ENCODE measurements at places on chromosomes 1 and 21.

- DNase-seq, result no peak
These were observed 1.2 kb upstream of the DENND1B start for GRCh38 chr1:197776351-197777105.

- DNase-seq, result no peak
These were observed 109.8 kb downstream of the PATJ start for GRCh38 chr1:61851849-61852669.

DNA sequence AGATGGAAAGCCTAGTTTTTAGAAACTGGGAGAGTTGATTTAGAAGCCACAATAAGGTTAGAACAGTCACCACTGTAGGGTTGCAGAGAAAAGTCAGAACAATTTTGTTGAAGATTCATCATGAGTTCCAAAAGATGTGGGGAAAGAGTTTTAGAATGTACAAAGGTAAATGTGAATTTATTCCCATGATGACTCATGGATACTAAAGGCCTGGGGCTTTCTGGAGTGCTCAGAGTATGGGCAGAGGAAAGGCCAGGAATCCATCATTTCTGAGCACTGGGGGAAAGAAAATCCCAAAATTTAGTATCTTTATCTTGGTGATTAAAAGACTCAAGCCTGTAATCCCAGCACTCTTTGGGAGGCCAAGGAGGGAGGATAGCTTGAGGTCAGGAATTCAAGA lies 17.8 kb downstream of the YBX1 start:
- no peak for DNase-seq

GRCh38 chr1:106921186-106921585 lies 135.3 kb upstream of the PRMT6 start:
- DNase-seq, result no peak

GRCh38 chr1:238296371-238296770 lies 405.6 kb upstream of the ZP4 start:
- DNase-seq, result no peak
